ENCODE measurements at places on chromosomes 3 and 15.

- DNase-seq, result no peak
Measured at GRCh38 chr3:132926098-132926497, 112.1 kb upstream of the TMEM108 start.

DNA sequence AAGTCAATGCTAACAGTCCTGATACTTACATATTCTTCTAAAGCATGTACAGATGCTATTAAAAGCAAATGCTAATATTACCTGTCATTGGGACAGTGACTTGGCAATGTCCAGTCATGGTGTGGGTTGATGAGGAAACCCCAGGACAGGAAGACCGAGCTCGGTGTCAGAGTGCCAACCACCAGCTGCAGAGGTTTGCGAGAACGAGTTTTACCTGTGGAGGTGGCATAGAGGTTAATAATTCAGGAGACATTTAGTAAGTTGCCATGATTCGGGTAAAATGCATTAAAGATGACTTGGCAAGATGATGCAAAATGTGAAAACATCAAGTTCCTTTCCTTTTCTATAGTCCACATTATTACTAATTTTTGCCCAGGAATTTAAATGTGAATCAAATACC lies 94.5 kb downstream of the ABI3BP start:
- DNase-seq, result no peak

- no peak for DNase-seq
Measured at GRCh38 chr15:98970799-98971198, 36.8 kb downstream of the PGPEP1L start.

GRCh38 chr15:84669726-84670125 lies 11.7 kb upstream of the NMB start:
- DNase-seq, result no peak

DNA sequence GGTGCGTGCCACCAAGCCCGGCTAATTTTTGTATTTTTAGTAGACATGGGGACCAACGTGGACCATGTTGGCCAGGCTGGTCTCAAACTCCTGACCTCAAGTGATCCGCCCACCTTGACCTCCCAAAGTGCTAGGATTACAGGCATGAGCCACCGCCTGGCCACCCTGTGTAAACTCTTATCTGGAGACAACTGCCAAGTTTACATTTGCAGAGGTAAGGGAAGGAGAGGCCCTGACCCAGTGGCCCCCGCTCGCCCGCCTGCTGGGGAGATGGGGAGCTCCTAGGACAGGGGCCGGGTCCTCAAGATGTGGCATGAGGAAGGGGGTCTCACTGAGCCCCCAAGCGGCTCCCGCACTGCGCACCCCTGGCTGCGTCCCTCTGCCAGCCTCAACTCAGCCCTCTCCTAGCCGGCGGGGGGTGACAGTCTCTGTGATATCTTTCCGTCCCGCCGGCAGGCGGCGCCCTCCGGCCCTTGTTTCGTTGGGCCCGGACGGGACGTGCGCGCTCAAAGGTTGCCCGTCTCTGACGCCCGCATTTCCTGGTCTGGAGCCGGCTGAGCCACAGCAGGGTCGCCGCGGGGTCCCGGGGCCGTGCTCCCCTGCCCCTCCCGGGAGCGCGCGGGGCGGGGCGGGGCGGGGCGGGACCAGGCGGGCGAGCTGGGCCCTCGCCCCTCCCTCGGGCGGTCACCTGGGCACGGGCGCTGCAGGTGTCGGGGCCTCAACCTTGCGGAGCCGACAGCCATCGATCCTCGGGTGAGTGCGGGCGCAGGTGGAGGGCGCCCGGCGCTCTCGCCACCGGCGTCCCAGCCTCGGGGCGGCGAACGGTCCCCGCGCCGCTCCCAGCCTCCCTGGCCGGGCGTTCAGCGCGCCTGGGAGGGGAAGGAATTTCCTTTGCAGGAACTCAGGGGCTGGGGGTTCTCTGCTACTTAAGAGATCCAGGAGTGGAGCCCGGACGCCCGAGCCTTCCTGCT lies at the start of gene GPR160:
Gene GPR160, plus strand, starts transcription at position 533 of the 971 bp plus-strand sequence. CDS start 45,978 bp downstream, outside the sequence.
- DNase-seq, result peak; percentile 88

- peak; percentile 6 for DNase-seq
Measured at GRCh38 chr3:60337421-60337820, 913.8 kb downstream of the FHIT start.

GRCh38 chr15:66006986-66007385 lies 137.7 kb downstream of the RAB11A start:
- no peak for DNase-seq

DNA sequence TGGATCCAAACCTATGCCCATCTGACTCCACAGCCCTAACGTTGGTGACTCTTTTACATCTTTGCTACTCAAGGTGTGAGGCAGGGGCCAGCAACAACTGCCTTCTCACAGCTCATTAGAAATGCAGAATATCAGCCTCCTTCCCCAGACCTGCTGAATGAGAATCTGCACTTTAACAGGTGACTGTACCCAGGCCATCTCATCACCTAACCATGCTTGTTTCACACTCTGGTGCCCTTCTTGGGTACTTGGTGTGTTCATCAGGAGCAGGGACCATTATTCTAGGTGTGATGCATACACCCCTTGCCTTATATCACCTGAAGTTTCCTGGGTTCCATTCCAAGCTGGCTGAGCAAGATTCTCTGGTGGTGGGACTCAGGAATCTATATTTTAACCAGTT lies 196.3 kb upstream of the LMCD1 start:
- no peak for DNase-seq

- no peak for DNase-seq
Measured at GRCh38 chr3:189680723-189681122, 49.5 kb downstream of the TP63 start.

GRCh38 chr3:17030956-17031652 lies 146.3 kb downstream of the PLCL2 start:
- no peak for DNase-seq

- DNase-seq, result peak; percentile 21
Measured at GRCh38 chr3:115660646-115661337, 37.5 kb downstream of the GAP43 start.

GRCh38 chr3:151394611-151395010 lies 10.1 kb upstream of the P2RY12 start:
- no peak for DNase-seq

- DNase-seq, result no peak
Measured at GRCh38 chr3:124619887-124620599, 110.2 kb upstream of the UMPS start.

DNA sequence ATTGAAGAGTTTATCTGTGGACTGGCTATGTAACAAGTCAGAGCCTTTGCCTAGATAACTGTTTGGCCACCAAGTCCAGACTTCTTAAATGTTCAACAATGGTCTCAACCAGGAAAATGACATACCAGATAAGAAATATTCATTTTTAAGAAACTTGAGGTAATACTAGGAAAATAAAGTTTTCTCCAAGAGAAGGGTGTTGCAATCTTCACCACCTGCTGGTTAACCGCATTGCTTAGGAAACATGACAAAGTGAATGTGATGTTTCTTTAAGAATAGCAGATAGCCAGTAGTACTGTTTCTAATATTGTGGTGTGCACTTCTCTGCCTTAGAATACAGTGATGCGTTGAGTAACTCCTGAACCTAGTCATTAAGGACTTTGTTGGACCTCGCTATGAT lies 321.5 kb upstream of the CADM2 start:
- DNase-seq, result no peak

DNA sequence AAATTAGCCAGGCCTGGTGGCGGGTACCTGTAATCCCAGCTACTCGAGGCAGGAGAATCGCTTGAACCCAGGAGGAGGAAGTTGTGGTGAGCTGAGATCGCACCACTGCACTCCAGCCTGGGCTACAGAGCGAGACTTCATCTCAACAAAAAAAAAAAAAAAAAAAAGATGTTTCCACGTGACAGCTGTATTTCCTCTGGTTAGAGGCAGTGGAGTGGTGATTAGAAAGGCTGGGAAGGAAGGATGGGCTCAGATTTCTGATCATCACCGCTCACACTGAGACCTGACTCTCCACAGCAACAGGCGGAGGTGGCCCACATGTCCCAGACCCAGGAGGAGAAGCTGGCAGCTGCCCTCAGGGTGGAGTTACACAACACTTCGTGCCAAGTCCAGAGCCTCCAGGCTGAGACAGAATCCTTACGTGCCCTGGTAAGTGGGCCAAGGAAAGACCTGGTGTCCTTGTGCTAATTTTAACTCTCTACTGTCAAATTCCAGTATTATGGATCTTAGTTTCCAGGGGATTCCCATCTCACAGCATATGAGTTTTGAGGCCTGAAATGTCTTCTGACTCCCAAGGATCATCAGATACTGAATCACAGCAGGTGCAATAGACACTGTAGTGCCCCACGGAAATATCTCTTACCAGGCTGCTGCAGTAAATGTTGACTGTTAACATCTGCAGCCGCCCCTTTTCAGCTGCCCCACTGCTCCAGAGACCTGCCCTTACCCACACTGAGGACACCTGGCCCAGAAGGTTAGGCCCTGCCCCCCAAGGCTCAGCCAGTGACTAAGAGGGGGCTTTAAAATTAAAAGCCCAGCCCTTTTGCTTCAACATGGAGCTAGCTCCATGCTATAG lies 66.9 kb downstream of the BFSP2 start:
- DNase-seq, result peak; percentile 77

- DNase-seq, result no peak
Measured at GRCh38 chr3:187926620-187927019, 181.4 kb upstream of the BCL6 start.

DNA sequence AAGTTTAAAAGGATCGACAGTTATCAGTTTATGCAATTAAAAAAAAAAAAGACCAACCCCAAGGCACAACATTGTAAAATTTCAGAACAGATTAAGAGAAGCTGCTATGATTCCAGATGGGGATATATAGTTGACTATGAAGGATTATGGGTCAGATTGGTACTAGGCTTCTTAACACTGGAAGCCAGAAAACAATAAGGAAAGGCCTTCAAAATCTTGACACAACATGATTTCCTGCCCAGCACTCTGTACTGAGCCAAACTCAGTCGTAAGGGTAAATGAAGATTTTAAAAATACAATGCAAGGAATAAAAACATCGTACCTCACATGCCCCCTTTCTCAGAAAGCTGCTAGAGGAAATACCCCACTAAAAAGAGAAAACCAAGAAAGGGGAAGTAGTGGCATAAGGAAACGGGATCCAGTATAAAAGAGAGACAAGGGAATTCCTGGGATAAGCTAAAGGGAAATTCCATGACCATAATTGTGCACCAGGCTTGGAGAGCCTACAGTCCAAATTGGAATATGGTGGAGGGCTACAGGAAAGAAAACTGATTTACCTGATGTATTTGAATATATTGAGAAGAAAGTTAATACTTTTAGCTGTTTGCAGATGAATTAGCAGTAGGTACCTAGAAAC lies 27.9 kb downstream of the PIAS1 start:
- DNase-seq, result no peak

DNA sequence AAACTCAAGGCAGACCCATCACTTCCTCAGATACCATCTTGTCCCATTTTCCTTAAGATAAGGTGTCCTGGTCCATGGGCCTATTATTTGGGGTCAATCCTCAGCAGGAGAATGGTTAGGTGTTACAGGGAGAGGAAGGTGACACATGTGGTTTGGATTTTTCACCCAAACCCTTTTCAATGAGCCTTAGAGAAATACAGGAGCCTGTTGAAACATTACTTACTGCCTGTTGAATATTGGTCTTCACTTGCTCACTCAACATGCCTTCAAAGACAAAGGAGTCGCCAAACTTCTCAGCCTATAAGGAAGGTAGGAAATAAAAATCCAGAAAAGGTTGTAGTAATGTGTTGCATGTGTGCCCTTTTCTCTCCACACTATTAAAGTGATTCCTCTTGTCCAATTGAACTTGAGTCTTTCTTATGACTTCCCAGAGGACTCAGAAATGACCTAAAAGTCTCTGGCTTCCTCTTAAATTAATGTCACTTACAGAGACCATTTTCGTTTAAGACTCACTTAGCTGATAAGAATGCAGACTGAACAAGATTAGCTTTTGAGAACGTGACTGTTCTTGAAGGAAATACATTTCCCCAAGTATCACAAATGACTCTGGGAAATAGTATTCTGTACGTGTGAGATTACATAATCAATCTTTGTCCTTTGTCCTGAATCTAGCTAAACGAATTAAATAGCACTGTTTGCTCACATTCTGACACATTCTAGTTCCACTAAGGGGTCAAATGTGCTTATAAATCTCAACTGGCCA lies 17.8 kb downstream of the SUMF1 start:
- DNase-seq, result no peak

GRCh38 chr3:112013058-112013783 lies 14.5 kb downstream of the TAGLN3 start:
- peak; percentile 17 for DNase-seq

GRCh38 chr15:98738689-98739401 lies 90.5 kb downstream of the IGF1R start:
- DNase-seq, result no peak

- no peak for DNase-seq
Measured at GRCh38 chr3:126472277-126473006, 3.2 kb downstream of the ZXDC start.

- no peak for DNase-seq
Measured at GRCh38 chr15:26689462-26689861, 83.4 kb downstream of the GABRB3 start.

DNA sequence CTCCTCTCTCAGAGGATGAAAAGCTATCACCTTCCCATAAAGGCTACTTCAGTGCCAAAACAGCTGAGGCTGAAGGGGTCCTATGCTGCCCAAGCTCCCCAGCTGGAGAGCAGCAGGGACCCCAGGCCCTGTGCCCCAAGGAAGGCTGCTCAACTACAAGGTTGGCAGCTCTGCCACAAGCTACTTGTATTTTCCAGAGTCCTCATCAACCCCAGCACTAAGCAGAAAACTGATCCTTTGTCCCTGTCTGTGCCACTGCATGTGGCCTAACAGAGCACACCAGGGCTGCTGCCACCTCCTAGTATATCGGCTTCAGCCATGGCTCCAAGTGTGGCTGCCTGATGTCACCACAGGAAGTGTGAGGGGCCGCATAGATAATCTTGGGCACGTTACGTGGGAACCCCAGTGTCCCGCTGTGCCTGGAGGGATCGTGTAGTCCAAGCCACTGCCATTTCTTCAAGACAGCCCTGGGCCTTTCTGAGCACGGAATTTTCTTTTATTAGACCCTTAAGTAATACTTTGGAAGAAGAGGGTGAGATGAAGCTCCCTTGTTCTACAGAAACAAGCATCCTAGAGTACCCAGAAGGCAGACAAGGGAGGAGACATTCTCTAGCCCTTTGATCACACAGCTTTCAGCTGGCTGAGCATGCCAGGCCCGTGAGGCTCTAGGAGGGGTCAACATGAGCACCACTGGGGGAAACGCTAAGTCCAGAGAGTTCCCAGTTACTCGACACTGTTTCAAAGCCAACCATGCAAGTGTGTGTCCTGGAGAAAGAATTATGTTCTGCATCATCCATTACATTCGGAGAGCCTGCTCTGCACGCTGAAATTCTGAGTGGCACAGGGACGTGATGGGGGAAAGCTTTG lies 60.7 kb downstream of the CAPN7 start:
- no peak for DNase-seq

DNA sequence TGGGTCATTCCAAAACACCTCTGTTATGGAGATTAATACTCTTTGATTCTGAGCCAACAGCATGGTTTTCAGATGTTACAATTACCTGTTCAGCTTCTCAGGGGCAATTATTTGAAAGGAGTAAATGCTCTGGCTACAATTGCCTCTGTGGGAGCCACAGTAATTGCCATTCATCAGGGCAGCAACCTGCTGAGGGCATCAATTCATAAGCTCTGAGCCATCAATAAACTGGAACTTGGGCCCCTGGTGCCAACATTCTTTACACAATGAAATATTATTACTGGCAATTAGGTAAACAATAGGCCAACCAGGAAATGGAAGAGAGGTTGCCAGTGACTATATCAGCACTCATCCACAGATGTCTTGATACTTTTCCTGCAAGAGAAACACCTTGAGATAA lies 660.8 kb downstream of the MECOM start:
- DNase-seq, result no peak
